ENCODE measurements at places on chromosomes 1 and 21.

GRCh38 chr1:153565529-153566374, at the start of gene S100A2:
Gene S100A2, minus strand, starts transcription at chr1:153565844. Its CDS starts 1,967 bp downstream, at chr1:153563877.
- DNase-seq, result peak; percentile 70

DNA sequence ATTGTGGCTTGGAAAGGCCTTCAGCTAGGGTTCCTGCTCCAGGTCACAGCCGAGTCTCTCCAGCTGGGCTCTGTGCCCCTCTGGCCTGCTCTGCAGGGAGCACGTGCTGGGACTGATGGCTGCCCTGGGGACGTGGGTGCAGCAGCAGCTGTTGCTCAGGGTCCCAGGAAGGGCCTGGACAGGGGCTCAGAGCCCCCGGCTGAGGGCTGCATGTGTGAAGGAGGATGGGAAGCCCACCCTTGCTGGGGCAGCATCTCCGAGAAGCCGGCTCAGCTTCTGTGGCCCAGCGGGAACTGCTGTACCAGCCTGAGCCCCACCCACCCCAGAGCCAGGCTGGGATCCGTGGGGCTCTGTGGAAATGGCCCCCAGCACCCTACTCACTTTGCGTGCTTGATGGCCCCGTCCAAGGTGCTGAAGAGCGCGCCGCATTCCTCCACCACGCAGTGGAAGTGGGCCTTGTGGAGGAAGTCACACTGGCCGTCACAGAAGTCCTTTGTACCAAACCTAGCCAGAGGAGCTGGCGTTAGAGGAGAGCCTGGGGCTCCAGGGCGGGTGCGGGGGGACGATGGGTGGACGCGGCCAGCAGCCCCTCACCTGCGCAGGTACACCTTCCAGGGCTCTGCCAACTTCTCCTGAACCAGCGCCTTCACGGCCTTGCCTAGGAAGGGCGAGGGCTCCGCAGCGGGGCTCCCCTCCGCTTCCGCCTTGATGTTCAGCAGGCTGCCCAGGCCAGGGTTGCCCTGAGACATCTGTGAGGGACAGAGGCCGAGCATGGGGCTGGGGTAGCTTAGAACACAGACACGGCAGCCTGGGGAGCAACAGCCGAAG, 147.5 kb downstream of the CASZ1 start:
- DNase-seq, result no peak

DNA sequence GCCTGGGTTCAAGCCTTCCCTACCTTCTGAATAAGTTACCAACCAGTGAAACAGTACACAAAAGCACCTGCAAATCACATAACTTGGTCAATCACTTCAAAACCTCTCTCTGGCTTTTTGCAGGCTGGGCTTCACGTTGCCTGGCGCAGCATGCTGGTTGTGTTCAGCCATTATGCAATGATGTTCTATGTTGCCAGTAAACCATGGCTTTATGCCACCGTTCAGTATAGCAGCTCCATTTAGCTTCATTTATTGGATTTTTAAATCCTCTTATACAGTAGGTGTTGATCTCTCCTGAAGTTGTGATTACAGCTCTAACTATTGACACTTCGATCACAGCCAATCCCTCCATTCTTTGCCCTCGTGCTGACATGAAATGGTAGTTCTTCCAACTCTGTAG, 233.6 kb upstream of the PTBP2 start:
- DNase-seq, result no peak

DNA sequence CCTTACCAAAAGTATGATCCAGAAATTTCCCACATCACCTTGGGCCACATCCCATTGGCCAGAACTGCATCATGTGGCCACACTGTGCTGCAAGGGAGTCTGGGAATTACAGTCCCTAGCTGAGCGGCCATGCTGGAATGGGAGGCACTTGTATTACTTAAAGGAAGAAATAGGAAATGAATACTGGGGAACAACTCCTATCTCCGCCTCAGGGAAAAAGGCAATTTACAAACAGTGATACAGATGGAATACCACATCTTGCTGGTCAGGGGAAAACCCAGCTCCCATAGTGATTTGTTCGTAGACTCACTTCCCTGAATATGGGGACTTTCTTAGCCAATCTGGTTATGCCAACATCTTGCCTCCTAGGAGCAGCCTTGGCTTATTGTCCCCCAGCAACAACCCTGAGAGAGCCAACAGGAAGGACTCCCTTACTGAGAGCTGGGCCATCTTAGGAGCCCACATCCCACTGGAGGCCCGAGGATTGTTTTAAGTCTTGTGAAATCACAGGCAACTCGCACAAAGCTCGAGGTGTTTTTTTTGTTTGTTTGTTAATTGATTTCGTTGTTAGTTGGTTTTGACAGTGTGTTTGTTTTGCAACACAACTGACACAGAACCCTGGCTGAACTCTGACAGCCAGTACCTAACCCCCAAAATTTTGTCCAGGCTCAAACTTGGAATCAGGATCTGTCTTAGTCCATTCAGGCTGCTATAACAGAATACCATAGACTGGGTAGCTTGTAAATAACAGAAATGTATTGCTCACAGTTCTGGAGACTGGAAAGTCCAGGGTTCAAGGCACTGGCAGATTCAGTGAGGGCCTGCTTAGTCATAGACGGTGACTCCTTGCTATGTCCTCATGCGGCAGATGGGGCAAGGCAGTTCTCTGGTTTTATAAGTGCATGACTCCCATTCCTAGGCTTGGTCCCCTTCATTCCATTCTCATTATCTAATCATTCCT, 14.9 kb downstream of the CDA start:
- DNase-seq, result no peak

- DNase-seq, result no peak
These were observed 47.5 kb downstream of the SYDE2 start for GRCh38 chr1:85153149-85153891.

GRCh38 chr1:222989443-222989842, 153.6 kb downstream of the TLR5 start:
- DNase-seq, result no peak

DNA sequence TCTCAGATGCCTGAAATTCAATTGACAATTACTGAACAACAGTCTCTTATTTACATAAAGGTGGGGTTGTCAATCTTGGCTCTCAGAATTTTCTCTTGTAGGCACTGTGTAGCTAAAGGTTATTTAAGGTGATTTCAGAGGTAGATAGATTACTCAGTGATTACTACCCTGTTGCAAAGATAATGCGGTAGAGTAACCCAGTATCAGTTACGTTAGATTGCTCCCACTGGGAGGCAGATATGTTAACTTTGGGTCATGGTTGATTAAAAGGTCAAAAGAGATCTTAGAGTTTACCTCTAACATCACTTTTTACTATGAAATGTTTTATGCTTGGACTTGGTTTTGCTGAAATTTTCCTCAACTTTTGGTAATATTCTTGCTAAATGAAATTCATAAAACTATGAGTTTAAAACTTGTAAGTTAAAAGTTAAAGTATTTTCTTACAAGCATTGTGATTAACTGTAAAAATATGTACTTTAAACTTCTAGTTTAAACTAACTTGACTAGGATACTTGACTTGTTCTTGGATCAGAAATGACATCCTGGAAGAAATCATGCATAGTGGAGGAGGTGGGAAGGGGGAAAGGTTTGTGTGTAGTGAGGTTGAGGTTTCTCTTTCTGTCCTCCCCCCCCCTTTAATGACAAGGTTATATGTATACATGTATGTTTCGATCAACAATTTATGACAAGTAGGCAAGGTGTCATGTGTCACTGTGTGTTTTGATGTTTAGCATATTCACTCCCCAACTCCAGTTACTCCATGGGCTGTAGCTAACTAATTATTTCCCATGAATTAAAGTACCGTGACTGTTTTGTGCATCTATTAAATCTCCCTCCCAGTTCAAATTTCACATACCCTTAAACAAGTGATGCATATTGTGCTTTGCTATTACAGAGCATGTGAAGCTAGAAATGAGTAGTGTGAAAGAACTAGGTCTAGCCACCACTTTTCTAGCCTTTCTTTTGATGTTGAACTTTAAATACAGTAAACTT, 2.9 kb downstream of the LAMC1 start:
- no peak for DNase-seq

DNA sequence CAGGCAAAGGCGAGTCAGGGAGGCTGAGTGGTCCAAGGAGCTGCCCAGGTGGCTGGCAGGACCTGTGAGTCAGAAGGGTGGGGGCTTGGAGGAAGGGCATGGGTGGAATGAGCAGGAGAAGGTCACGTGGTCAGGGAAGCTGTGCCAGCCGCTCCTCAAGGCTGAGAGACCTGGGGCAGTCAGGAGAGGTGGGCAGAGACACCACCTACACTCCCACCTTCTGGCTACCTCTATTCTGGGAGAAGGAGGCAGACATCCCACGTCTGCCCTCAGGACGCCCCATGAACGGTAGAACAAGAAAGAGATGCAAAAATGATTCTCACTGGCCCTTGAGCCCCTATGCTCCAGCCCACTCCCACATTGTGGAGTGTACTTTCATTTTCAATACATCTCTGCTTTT, 151.8 kb upstream of the RAB4A start:
- no peak for DNase-seq

GRCh38 chr1:75035536-75035935, 98.7 kb upstream of the LHX8 start:
- DNase-seq, result no peak

GRCh38 chr1:229689273-229689672, 63.2 kb downstream of the URB2 start:
- no peak for DNase-seq

DNA sequence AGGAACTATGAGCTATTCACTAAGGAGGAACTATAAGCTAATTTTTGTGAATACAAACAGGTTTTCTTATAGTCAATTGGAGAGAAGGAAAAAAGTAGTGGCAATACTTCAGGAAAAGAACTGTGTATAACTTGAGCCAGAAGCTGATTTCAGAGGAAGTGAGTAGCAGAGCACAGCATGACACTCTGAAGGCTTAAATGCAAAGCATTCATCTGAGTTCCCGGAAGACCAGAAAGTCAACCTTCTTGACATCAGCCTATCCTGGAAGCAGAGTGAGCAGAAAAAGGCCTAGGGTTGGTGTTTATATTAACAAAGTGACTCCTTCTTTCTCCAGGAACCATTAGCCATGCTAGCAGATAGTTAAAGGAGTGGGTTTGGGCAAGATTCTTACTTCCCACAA, 545.2 kb downstream of the MRPL39 start:
- no peak for DNase-seq

GRCh38 chr21:42063191-42063570, 7.9 kb upstream of the UMODL1 start:
- no peak for DNase-seq

DNA sequence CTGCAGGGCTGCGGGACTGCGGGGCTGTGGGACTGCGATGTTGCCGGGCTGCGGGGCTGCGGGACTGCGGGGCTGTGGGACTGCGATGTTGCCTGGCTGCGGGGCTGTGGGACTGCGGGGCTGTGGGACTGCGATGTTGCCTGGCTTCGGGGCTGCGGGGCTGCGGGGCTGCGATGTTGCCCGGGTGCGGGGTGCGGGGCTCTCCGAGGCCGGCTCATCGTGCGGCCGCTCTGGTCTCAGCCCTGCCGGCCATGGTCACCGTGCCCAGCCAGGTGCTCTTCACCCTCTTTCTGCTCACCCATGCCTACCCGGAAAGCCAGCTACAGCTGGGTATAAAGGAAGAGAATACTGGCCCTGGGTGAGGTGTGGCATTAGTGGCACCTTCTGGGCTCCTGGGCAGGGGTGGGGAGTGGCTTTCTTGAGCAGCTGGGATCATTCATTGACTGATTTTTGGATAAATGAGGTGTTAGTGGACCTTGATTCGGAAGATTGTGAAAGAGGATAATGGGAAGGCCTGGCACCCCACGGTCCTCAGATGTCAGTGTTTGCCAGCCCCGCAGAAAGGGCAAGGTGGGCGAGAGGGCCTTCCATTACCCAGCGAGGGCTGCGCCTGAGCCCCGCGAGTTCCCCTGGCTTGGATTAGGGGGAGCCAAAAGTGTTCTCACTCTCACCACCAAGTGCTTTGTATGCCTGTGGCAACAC, 36.3 kb downstream of the COQ8A start:
- DNase-seq, result no peak

DNA sequence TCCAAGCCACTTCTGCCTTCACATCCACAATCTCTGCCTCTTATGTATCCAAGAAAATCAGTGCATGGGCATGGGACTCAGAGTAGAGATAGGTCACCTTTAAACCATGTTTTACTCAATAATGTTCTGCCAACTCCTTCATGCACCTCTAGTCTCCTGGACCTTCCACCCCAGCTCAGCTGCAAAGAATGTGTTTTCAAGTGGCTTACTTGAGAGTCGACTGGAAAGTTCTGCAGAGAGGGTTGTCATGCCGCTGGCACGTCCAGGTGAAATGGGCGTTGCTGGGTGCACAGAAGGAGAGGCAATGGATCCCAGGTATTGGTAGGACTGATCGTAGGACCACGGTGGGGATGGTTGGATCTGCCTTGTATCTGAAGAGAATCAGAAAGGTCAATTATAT, 130.3 kb downstream of the CLIC6 start:
- DNase-seq, result no peak

DNA sequence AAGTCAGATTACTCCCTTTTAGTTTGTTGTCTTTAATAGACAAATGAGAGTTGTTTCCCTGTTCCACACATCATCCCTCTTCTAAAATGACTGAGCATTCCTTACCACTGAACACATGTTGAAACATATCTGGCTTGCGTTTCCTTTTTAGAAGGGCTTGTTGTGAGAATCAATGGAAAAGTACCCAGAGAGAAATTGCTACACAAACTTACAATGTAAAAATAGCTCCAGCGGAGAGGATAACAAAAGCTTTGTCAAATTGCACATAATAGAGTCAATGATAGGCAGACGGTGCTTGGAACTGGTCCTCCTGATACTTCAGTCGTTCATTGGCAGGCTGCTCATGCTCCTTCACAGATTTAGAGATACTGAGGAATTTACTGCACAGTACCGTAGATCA, 123.9 kb downstream of the CYYR1 start:
- no peak for DNase-seq

DNA sequence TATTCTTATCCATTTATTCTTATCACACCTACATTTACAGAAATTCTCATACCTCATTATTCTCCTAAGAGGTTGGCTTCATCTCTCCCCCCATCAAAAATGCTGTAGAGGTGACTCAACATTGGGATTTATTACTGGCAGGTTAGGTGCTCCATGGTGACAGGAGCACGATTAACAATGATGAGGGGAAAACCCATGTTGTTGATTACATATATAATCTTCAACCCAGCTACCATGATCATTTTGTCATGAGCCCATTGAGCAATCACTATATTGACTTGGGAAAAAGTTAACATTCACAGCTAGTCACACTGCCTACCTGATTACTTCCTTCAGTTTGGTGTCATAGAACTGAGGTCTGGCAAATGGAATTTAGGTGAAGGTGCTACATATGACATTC, 712.1 kb upstream of the CHRM3 start:
- no peak for DNase-seq

- DNase-seq, result no peak
These were observed 354.6 kb downstream of the SEC16B start for GRCh38 chr1:177615251-177615650.

GRCh38 chr1:244653439-244654107, 647 bp downstream of the DESI2 start:
- peak; percentile 25 for DNase-seq

GRCh38 chr1:179968994-179969919, 14.6 kb downstream of the CEP350 start:
- DNase-seq, result no peak

All from stimulated activated effector memory CD8-positive, alpha-beta T cell treated with anti-CD3 and anti-CD28 coated beads, Interleukin-12 subunit alpha, Interleukin-12 subunit beta, amount 100 ng/mL, for 72 hours (primary cell).